ENCODE measurements at places on chromosomes 3 and 15. TPM values are rescaled to one million over a fixed set of nuclear protein-coding genes. Genes with fewer than 3 reads are reported as not detected.

Gene C3orf85
- total RNA-seq = not detected

DNA sequence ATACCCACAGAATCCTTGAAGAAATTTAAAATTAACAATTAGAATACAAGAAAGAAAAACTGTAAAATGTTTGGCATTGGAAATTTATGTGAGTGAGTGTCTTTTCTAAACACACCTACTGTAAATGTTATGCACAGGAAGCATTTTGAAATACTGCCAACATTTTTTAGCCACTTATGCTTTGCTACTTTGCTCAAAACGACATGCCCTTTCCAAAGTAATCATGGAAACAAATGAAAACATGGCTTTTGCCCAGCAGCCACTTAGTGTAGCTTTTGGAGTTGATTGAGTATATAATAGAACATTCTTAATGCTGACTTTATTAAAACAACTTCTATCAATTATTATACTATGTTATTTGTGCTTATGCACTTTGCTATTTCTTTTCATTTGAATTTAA, 823.0 kb downstream of the CADM2 start:
- H3K36me3 ChIP-seq = no peaks in the 10 kb centered on the region
- no peaks in the 10 kb centered on the region for H3K27me3 ChIP-seq
- peaks cover 4% of the 10 kb centered on the region for H3K4me1 ChIP-seq
- DNase-seq = no peak
- no peak overlapping the region for H3K27ac ChIP-seq

DNA sequence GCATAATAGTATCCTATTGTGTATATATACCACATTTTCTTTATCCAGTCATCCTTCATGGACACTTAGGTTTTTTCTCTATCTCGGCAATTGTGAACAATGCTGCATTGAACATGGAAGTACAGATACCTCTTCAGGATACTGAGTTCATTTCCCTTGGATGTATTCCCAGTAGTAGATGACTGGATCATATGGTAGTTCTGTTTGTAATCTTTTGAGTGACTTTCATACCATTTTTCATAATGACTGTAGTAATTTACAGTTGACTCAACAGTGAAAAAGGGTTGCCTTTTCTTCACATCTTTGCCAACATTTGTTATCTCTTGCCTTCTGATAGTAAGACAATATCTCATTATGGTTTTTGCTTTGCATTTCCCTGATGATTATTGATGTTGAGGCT, 21.8 kb downstream of the MYH15 start:
- no peak overlapping the region for H3K27ac ChIP-seq
- no peak overlapping the region for H3K4me3 ChIP-seq
- no peak for DNase-seq
- H3K36me3 ChIP-seq = no peaks in the 10 kb centered on the region

GRCh38 chr3:61520966-61521628, 40.3 kb upstream of the PTPRG start:
- DNase-seq = no peak
- no peaks in the 10 kb centered on the region for H3K4me1 ChIP-seq
- H3K36me3 ChIP-seq = no peaks in the 10 kb centered on the region
- H3K4me3 ChIP-seq = no peak overlapping the region
- no peaks in the 10 kb centered on the region for H3K27me3 ChIP-seq
- no peak overlapping the region for H3K27ac ChIP-seq

Gene SNTN
- not detected for total RNA-seq

GRCh38 chr3:12400616-12401194, 83.6 kb upstream of the TSEN2 start:
- H3K27ac ChIP-seq = no peak overlapping the region
- no peaks in the 10 kb centered on the region for H3K27me3 ChIP-seq
- H3K4me3 ChIP-seq = no peak overlapping the region
- no peaks in the 10 kb centered on the region for H3K36me3 ChIP-seq
- DNase-seq = no peak
